RPMI8226 (cell line): ENCODE measurements at places on chromosomes 5 and 9.

DNA sequence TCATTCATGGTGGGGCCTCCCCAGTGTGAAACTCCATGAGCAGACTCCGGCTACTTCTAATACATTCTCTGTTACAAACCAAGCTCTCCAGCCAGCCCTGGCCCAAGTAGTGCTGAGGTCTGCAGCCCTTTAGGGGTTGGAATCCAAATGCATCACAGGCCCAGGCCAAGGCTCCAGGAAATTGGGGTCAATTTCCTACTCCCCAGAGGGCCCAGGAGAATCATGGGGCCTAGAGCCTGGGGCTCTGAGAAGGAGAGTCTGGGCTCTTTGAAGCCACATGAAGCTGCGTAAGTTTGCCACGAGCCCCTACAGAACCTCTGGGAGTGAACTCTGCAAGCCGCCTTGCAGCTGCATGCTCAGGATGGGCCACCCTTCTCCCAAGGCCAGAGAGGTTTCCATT is 206.4 kb downstream of the PAPPA start:
- no peak for DNase-seq

DNA sequence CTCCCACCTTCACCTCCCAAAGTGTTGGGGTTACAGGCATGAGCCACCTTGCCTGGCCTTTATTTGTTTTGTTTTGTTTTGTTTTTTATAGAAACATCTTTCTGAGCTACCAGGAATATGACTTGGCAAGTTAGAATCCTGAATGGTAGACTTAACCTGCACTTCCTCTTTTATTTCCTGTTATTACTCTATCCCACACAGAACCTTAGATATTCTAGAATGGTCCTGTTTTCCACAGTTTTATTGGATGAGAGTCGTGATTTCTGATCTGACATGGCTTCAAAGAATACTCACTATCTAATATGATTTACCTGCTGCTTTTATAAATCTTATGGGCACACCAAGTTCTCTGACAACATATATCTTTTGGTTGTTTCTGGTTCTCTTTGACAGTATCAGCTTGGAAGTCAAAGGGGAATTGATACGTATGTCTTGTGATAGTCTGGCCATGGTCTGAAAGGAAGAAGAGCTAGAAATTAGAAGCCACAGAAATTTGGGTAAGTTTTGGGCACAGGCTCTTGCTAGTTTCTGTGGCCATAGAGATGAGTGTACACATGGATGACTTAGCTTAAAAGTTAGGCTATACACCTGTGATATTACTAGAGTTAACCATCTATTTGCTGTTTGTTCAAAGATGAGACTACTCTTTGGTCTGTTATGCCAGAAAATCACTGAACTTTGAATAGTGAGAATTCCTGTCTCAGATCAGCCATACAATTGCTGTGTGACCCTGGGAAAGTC is 4.7 kb upstream of the PANK3 start:
- DNase-seq = no peak

GRCh38 chr9:21669701-21670100 is 132.7 kb upstream of the MTAP start:
- no peak for DNase-seq

GRCh38 chr5:102483736-102484135 is 15.1 kb downstream of the SLCO6A1 start:
- no peak for DNase-seq

DNA sequence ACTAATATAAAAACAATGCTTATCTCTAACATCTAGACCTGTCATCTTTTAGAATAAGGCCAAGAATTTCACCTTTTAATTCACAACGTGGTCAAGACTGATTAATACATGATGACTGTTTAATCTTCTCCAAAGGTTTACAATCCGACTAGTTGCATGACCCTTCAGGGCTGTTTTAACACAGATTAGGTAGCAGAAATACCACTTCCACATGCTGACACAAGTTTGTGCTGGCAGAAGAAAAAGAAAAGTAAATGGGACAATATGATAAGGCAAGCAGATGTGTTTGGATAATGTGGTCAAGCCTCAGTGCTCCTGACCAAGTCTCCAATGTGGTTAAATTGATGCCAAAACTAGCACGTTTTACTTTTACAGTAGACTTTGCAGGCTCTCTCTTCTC is 31.1 kb downstream of the SEMA6A start:
- no peak for DNase-seq
